Chondrocyte (in vitro differentiated cells): ENCODE measurements at places on chromosomes 1 and 21. TPM values are rescaled to one million over a fixed set of nuclear protein-coding genes. Genes with fewer than 3 reads are reported as not detected.

- no peak for DNase-seq
Measured at GRCh38 chr1:182768963-182769362, 20.6 kb upstream of the NPL start.

- no peak for DNase-seq
Measured at GRCh38 chr1:96418969-96419368, 302.6 kb upstream of the PTBP2 start.

LCA5L gene
- total RNA-seq: 0.56 to 2.4 TPM (median 0.92 TPM) in 3 replicates

ACAP3 gene
- total RNA-seq: 51.9 to 77.5 TPM (median 57.5 TPM) in 3 replicates

KCNE2 gene
- 0.35 TPM in 1 of 3 replicates, not detected in the others for total RNA-seq
